ENCODE measurements at places on chromosomes 7 and 10.

DNA sequence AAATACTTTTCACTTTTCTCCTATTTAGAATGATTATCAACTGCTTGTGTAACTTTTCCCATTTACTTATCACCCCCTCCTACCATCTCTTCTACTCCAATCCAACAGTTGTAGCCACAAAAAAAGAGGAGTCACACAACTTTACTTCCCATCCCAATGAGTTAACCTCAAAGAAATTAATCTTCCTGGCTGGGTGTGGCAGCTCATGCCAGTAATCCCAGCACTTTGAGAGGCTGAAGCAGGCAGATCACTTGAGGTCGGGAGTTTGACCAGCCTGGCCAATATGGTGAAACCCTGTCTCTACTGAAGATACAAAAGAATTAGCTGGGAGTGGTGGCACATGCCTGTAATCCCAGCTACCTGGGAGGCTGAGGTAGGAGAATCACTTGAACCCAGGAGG lies 19.9 kb downstream of the SYPL1 start:
- DNase-seq, result no peak

- DNase-seq, result no peak
These were observed 22.0 kb downstream of the STEAP1B start for GRCh38 chr7:22477876-22478450.

- DNase-seq, result no peak
These were observed 615.0 kb downstream of the PHTF2 start for GRCh38 chr7:78413568-78413967.

- DNase-seq, result no peak
These were observed 53.1 kb downstream of the CUX1 start for GRCh38 chr7:101870361-101871062.

GRCh38 chr7:138665249-138665648 lies 35.9 kb downstream of the SVOPL start:
- DNase-seq, result no peak

DNA sequence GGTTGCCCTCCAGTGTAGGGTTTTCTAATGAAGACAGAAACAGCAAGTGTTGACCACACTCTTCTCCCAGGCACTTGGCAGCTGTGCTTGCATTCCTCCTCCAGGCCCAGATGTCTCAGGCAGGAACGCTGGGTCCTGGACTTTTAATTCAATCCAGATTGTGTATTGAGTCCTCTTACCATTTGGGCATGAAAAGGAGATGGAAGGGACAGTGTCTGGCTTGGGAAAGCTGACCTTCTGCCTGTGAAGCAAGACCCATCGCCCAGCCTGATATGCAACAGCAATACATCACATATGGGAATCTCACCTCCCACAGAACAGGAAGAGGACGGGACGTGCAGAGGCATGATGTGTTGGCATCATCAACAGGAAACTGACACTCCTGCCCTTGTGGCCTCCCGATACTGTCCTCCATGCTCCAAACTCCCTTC lies 174.4 kb upstream of the LYZL2 start:
- no peak for DNase-seq

- no peak for DNase-seq
These were observed 75.8 kb upstream of the LRRC17 start for GRCh38 chr7:102836977-102837376.

DNA sequence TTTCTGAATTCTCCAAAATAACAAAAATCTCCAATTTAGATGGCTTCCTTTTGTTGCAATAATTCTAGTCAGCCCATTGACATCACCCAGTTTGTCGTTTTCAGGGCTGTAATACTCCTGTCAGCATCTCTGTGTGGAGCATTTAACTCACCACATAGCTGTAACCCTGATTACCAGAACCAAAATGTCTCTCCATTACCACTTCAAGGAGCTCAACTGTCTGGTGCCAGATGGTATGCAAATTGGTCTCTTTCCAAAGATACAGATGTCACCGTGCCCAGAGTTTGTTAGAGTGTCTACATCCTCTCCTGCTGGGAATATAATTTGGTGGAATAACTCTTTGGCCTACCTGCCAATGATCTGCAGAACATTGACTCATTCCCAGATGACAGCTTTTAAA lies 350.3 kb upstream of the POT1 start:
- no peak for DNase-seq

- no peak for DNase-seq
These were observed 424.1 kb upstream of the GALNT17 start for GRCh38 chr7:70707823-70708243.

DNA sequence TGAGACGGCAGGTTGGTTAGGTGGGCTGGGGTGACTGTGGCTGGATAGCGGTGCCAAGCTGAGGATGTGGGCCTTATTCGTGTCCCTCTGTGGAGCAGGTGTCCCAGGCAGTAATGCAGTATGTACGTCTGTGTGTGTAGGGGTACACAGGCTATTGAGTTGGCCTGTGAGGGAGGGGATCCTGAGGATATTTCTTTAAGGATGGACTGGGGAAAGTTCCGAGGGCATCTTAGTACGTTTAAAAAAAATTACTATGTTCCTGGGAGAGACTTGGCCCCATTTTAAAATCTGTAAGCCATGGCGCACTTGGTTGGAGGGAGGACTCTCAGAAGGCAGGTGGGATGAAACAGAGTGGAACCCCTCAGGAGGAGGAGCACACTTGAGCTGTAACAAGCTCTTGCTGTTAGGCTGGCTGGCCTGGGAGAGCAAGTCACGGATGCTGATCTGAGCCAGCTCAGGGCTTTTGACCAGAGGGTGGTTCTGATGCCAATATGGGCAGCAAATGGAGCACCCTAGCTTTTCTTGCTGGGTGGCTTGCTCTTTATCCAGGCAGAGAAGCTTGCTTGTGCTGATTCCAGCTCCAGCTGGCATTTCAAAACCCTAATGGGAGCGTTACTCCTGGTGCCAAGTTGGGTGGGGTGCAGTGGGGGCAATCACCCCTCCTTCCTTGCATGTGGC lies 765 bp downstream of the WBP1L start:
- DNase-seq, result no peak

- DNase-seq, result no peak
These were observed 219.5 kb upstream of the POT1 start for GRCh38 chr7:125149151-125149550.

DNA sequence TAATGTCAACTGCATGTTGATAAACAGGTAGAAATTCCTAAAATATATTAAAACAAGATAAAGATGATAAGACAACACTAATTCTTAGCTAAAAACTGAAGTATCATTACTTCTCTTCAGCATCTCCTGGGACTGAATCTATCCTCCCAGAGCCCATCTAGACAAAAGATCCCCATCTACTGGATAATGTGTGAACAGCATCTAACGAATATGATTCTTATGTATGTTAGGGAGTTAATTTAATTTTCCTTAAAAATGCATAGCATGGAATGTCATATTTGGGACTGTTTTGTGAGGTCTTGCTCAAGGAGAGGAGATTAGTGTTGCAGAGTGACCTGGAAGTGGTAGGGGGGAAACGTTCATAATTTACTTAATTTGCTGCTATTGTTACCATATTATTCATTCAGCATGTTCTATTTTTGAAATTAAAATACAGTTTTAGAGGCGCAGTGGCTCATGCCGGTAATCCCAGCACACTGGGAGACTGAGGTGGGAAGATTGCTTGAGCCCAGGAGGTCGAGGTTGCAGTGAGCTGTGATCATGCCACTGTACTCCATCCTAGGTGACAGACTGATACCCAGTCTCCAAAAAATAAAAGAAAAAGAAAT lies 305.1 kb upstream of the CSTF2T start:
- no peak for DNase-seq

DNA sequence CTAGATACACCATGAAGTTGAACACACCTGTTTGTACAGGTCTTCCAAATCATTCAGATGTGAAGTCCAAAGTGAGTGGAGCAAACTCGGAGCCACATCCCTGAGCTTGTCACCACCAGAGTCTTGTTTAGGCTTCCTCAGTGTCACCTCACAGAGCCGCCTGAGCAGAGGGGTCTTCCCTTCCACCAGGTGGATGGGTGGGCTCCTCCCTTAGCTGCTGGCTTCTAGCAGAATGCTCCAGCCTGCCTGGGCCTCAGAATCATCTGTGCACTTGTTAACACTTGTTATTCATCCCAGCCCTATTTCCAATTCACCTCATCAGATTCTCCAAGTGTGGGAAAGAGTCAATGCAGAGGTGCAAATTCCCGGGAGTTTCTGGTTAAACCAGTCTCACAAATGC lies 32.5 kb downstream of the C10orf71 start:
- no peak for DNase-seq

- no peak for DNase-seq
These were observed 42.0 kb downstream of the FZD1 start for GRCh38 chr7:91306266-91306665.

DNA sequence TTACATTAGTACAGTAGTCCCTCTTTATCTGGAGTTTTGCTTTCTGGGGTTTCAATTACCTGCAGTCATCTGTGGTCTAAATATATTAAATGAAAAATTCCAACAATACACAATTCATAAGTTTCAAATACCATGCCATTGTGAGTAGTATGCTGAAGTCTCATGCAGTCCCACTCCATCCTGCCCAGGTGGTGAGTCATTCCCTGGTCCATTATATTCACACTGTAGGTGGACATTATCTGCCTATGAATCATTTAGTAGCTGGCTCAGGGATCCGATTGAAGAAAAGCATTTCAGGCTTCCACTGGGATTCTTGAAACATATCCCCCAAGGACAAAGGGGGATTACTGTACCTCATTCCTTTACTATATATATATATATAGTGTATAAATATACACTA lies 298.2 kb upstream of the GALNT17 start:
- DNase-seq, result no peak

DNA sequence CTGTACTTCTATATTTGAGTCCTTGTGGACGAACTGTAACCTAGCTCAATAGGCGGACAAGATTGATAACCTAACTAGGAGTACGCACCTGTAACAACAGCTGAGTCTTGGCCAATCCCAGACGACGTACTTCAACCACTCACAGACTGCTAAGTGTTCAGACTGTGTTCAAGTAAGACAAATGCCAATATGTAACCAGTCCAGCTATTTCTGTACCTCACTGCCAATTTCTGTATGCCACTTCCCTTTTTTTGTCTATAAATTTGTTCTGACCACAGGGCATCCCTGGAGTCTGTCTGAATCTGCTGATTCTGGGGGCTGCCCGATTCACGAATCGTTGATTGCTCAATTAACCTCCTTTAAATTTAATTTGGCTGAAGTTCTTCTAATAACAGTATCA lies 32.2 kb downstream of the HACD1 start:
- DNase-seq, result no peak

DNA sequence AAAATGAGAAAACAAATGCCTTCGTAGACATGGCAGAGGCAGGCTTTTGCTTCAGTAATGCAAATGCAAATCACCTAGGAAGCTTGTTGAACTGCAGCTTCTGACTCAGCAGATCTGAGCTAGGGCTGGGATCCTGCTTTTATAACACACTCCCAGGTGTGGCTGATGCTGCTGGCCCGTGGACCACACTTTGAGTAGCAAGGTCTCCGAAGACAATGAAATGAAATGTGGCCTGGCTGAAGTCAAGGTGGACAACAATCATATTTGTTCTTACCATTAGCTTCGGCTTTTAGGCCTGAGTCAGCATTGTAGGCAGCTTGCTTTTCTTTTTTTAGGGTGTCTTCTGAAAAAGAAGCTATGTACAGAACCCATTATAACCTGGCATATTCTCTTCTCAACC lies 26.3 kb downstream of the COL17A1 start:
- no peak for DNase-seq

- DNase-seq, result no peak
These were observed 5.7 kb downstream of the SLC29A3 start for GRCh38 chr10:71324743-71325142.

DNA sequence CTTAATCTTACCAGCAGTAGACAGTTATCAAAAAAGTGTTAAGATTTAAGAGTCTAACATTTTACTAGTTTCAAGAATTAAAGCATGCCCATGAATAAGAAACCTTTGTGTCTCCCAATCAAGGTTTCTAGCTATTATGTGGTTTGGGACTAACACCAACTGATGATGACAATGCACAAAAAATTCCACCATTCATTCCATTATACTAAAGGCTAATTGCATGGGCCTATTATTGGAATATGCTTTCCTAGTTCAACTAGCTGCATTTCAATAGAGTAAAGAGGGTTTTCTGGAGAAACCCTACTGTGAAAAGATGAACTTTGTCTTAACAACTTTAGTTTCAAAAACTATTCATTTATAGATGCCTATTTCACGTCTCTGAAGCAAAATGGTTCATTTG lies 44.6 kb downstream of the UBE2H start:
- no peak for DNase-seq

DNA sequence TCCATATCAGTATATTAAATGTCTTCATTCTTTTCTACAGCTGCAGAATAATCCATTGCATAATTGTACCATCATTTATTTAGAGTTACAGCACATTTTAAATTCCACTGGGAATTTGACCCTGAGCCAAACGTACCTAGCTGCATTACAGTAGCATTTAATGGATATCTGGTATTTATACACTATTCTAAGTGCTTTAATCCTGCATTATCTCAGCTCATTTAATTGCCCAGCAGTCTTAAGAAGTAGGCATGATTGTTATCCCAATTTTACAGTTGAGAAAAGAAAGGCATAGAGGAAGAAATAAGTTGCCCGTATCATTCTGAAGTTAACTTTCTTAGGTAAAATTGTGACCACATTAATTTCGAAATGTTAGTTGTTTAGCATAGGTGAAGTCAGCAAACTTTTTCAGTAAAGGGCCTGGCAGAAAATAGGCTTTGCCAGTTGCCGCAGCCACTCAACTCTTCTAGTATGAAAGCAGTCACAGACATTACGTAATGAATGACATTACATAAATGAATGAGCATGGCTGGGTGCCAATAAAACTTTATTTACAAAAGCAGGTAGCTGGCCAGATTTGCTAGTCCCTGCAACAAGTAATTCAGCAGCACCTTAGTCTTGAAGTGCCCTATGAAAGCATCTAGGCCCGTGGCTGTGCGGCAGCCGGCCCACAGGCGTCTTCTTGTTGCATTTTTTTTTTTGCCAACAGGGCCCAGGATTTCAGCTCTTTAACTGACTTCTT lies 30.0 kb downstream of the GUSB start:
- no peak for DNase-seq

GRCh38 chr7:132243051-132243450 lies 333.2 kb downstream of the PLXNA4 start:
- no peak for DNase-seq

GRCh38 chr10:131875501-131875900 lies 25.3 kb upstream of the PPP2R2D start:
- DNase-seq, result no peak

DNA sequence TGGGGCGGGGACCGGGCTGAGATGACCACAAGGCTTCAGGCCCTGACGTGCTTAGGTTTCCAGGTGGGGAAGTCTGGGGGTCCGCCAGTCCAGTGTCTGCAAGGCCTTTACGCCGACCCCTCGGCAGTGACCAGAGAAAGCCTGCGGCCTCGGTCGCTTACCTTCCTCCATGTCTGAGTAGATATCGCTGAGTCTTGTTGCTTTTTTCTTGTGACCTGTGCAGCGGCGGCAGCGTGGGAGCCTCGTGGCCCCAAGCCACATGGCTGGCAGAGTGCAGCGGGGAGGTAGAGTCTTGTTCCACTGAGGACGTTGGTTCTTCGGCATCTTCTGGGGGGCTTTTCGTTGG lies 329 bp downstream of the NOLC1 start:
- DNase-seq, result peak; percentile 61

GRCh38 chr7:24829787-24830186 lies 72.5 kb upstream of the GSDME start:
- DNase-seq, result no peak

Data from stimulated activated CD4-positive, alpha-beta T cell treated with anti-CD3 and anti-CD28 coated beads, Interleukin-12 subunit alpha, Interleukin-12 subunit beta, amount 100 ng/mL, for 4 hours (primary cell).